T-helper 17 cell (primary cell): ENCODE measurements at places on chromosomes 3 and 15.

- DNase-seq = no peak
Observed at GRCh38 chr3:157443905-157444796, 7.5 kb downstream of the PTX3 start.

DNA sequence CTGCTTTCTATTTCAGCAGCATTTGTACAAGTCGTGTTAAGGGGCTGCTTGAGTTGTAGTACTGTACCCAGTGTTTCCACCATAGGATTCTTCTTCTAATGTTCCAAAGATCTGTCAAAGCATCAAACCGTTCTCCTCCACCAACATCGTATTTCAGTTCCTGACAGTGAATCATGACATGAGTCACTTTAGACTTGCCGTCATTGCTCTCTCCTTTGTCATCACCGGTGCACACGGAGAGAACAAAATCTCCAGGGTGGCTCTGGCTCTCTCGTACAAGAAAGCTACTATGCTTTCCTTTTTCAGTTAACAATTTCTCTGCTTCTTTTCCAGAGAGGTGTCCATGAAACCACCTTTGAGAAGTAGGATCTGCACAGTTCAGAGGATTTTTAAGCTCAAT, 270.9 kb upstream of the CCDC54 start:
- DNase-seq = no peak

DNA sequence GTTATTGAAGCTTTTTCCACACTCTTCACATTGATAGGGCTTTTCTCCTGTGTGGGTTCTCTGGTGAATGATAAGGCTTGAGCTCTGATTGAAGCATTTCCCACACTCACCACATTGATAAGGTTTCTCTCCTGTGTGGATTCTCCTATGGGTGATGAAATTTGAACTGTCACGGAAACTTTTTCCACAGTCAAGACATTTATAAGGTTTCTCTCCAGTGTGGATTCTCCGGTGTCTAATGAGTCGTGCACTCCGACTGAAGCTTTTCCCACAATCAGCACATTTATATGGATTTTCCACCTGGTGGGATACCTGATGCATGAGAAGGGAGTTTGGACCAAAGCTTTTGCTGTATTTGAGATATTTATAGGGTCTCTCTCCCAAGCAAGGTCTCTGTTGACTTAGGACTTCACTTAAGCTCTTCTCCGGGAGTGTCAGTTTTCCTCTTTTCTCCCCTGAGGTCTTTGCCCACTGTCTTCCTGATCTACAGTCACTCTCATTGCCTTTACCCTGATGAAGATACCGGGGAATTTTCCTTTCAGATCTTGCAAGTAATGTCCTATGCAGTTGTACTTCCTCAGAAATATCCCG, 9.4 kb downstream of the ZSCAN29 start:
- no peak for DNase-seq

DNA sequence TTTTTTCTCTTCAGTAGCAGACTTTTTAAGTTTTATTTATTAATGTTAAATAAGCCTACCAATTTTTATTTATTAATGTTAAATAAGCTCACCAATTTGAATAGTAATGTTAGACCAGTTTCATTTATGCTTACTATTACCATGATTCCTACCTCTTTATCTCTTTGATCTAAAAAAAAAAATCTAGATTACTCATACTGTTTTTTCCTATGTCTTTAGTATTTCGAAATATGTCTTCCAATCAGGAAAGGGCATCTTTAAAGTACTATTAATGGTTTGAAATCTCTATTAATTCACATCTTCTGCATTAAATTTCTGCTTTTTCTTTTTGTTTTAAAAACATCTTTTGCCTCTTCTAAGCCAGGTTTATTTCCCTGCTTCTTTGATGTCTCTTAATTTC, 27.5 kb upstream of the MAPKBP1 start:
- DNase-seq = no peak

GRCh38 chr3:171465763-171466162, 5.6 kb upstream of the TNIK start:
- no peak for DNase-seq

- DNase-seq = no peak
Observed at GRCh38 chr3:64427671-64428070, 202.4 kb upstream of the PRICKLE2 start.

- DNase-seq = no peak
Observed at GRCh38 chr3:32495085-32495484, 7.6 kb downstream of the CMTM6 start.

GRCh38 chr3:126618021-126618420, 36.9 kb downstream of the TXNRD3 start:
- no peak for DNase-seq

DNA sequence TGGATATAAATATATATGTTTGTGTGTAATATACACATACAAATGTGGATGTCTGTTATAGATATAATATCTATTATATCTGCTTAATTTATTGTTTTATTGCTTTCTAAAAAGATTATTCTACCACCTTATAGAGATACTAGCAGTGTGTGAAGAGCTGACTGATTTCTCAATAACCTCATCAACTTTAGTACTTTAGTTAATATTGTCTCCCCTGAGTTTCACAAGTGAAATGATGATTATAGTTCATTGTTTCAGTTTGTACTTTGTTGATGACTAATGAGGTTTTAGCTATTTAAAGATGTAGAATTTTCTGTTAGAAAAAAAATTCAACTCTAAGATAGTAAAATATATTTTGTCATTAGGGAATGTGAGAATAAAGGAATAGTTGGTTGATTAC, 11.4 kb downstream of the RSRC1 start:
- no peak for DNase-seq

GRCh38 chr3:127226946-127227842, 34.3 kb downstream of the PRR23E start:
- no peak for DNase-seq

DNA sequence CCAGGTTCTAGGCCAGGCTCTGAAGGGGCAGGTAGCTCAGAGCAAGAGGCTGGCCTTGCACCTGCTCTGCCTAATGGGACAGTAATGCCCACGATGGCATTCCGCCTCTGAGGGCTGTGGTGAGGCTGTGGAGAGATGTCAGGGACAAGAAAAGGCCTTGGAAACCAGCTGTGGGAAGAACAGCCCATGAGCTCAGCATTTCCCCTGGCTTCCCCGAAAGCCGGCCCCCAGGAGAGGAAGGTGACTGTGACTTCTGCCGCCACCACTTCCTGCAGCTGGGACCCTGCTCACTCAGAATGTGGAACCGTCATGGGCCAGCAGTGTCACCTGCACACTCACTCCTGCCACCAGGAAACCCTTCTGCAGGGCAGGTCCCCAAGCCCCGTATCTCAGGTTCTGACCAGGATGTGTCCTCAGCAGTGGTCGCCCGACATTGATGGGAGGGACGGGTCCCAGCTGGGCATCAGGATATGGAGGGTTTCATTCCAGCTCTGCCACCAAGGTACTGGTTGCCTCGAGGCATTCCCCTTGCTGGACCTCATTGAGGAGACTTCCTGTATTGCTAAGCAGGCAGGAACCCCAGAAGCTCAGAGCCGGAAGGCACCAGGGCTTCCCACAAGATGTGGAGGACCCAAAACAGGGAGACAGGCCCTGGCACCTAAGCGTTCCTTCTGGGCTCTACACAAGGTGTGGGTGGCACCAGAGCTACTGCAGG, 30.7 kb downstream of the SEMA7A start:
- DNase-seq = no peak

GRCh38 chr3:119597548-119598288, at the start of gene PLA1A:
Gene PLA1A (plus strand): TSS chr3:119597885. CDS start chr3:119597914, 29 bp downstream.
- no peak for DNase-seq

DNA sequence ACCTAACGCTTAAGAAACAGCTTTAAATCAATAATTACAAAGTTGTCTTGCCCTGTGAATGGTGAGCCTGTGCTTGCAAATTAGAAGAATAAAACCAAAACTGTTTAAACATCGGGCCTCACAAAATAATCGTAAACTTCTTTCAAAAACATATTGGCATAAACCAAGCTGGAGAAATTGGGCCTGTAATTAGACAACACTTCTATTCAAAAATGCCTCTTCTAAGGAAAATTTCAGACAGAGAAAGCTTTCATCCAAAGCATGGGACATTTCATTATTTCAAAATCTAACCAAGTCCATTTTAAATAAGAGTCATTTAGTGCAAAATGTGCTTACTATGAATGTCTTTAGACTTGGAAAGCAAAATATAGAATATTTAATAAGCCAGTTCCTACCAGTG, 35.5 kb upstream of the GNB4 start:
- DNase-seq = no peak

DNA sequence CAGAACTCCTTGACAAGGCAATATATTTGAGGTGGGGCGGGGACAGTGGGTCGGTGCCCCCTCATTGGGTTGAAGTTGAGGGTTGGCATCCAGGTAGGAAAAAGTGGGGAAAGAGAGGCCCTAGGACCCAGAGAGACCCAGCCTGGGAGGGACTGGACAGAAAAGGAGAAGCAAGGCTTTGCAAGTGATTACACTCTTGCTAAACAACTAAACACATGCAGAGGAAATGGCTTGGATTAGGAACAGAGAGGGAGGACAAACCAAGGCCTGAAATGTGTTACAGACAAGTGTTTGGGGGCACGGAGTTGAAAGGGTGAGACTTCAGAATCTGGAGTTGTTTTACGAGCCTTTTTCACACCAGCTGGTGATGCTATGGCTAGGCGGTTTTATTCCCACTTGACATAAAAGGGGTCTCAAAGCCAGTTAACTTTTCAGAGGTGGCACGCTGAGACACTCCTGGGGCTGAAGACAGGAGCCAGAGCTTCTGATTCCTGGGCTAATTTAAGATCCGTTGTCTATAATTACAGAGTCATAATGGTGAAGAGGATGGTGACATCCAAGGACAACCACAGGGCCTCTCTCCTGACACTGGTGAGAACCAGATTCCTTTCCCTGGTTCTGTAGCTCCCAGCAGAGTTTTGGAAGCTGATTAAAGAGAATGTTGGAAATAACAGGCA, 7.7 kb upstream of the KCTD6 start:
- no peak for DNase-seq

- DNase-seq = no peak
Observed at GRCh38 chr3:101996832-101997231, 147.5 kb downstream of the NFKBIZ start.

- no peak for DNase-seq
Observed at GRCh38 chr3:120244834-120245225, 40.2 kb downstream of the GPR156 start.

DNA sequence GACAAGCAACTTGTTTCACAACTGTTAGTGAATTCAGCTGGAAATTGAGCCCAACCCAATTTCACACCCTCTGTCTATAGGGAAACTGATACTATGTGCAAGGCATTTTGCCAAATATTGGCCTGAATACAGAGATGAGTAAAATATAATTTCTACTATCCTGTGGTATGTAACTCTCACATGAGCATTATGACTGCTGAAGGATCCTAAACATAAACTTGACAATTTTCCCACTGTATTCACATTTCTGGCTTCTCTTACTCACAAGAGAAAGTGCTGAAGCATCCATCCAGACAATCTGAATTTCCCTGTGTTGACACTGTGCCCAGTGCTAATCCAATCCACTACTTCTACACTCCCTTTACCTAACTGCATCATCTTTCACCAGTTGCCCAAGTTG, 28.4 kb downstream of the SERPINI2 start:
- no peak for DNase-seq

GRCh38 chr3:26229801-26230200, 392.8 kb upstream of the LRRC3B start:
- DNase-seq = no peak

DNA sequence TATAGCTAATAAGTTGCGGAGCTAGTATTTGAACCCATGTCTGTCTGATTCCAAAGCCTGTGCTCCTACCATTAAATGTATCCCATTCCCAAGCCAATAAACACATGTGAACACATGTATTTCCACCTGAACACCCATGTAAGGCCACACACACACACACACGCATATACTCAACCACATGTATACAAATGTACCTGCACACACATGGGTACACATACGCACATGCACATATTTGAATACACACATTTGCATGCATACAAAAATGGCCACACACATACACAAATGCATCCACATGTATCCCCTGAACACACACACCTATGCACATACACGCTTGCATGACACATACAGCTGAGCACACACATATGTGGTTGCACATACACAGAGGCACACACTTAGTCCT, 5.4 kb upstream of the MRPS22 start:
- no peak for DNase-seq

GRCh38 chr3:3675186-3675585, 124.0 kb upstream of the LRRN1 start:
- no peak for DNase-seq

- no peak for DNase-seq
Observed at GRCh38 chr3:32106929-32107362, 526 bp downstream of the GPD1L start.

GRCh38 chr3:194312743-194313281, 38.3 kb downstream of the CPN2 start:
- no peak for DNase-seq

GRCh38 chr3:178170698-178171535, 365.3 kb upstream of the KCNMB2 start:
- DNase-seq = no peak

- no peak for DNase-seq
Observed at GRCh38 chr3:27307566-27307965, 61.6 kb downstream of the NEK10 start.

GRCh38 chr3:52216585-52217408, 8.6 kb downstream of the TLR9 start:
- DNase-seq = peak; percentile 62

DNA sequence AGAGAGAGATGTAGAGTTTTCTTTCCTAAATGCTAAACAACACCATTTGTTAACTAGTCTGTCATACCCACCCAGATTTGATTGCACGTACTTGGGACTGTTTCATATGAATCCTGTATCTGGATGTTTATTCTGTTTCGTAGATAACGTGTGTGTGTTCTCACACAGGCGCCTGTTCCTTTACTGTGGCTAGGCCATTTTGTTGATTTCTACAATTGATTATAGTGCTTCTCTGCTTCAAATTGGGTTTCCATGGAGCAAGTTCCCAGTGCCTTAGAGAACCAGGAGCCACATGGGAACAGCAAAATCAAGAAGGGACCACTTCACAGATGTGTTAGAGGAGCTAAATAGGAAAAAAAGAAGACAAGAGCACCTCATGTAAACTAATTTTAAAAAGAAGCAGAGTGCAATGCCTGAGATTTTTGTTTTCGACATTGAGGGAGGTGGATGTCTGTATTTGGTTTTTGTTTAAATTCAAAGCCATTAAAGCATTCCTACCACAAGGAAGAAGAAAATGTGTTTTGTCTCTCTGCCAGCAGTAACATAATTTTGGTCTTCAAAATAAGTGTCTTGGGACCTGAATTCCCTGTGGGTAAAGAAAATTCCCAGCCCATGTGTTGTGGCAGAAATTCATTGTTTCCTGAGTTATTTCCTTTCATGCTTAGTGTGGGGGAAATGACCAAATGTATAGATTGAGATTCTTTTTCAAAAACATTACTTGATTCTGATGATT, 424.0 kb upstream of the C2CD4B start:
- DNase-seq = no peak

- no peak for DNase-seq
Observed at GRCh38 chr3:37577697-37578096, 284.0 kb upstream of the CTDSPL start.

GRCh38 chr3:56251343-56251945, 216.8 kb downstream of the ERC2 start:
- no peak for DNase-seq

GRCh38 chr3:136209921-136210320, 13.8 kb upstream of the MSL2 start:
- no peak for DNase-seq

- DNase-seq = no peak
Observed at GRCh38 chr15:87777054-87777561, 479.4 kb downstream of the NTRK3 start.
